Vein endothelial cell (primary cell): ENCODE measurements at places on chromosomes 4 and X. TPM values are rescaled to one million over a fixed set of nuclear protein-coding genes. Genes with fewer than 3 reads are reported as not detected.

Gene PLK4
- total RNA-seq, result 5.2 and 13.3 TPM in 2 replicates

Gene GPR50
- not detected in 2 replicates for total RNA-seq

Gene UGT2B15
- total RNA-seq, result not detected in 2 replicates

Gene DUSP21
- not detected in 2 replicates for total RNA-seq

Gene TMEM156
- total RNA-seq, result 2.3 and 3.3 TPM in 2 replicates

Gene EXOC1L
- total RNA-seq, result not detected in 2 replicates

Gene SCFD2
- total RNA-seq, result 19.6 and 25.1 TPM in 2 replicates

Gene FAM47E
- not detected in 2 replicates for total RNA-seq

Gene TRIM2
- total RNA-seq, result 9.5 and 18.0 TPM in 2 replicates

Gene CORIN
- 0.33 TPM in 1 of 2 replicates, not detected in the other for total RNA-seq

Gene DCAF12L2
- 0.33 TPM in 1 of 2 replicates, not detected in the other for total RNA-seq

Gene S100P
- not detected in 2 replicates for total RNA-seq

Gene CFAP47
- total RNA-seq, result under 0.01 TPM in 1 of 2 replicates, not detected in the other

Gene SPANXC
- total RNA-seq, result not detected in 2 replicates

Gene NEXMIF
- 0.10 TPM in 1 of 2 replicates, not detected in the other for total RNA-seq

Gene CXCL11
- total RNA-seq, result 3.9 and 5.2 TPM in 2 replicates

Gene ZCCHC13
- not detected in 2 replicates for total RNA-seq

Gene LRCH2
- total RNA-seq, result 4.9 and 5.0 TPM in 2 replicates

Gene YY2
- 0.65 and 1.5 TPM in 2 replicates for total RNA-seq

Gene GAB3
- total RNA-seq, result 9.4 and 18.0 TPM in 2 replicates

Gene ERAS
- total RNA-seq, result not detected in 2 replicates

Gene LAGE3
- 15.4 and 18.9 TPM in 2 replicates for total RNA-seq

Gene USP27X
- 2.9 and 3.9 TPM in 2 replicates for total RNA-seq

Gene P2RY8
- under 0.01 TPM in 1 of 2 replicates, not detected in the other for total RNA-seq

Gene ADGRG2
- not detected in 2 replicates for total RNA-seq

Gene TMSB15C
- total RNA-seq, result 5.0 and 5.9 TPM in 2 replicates

Gene TCEAL6
- not detected in 2 replicates for total RNA-seq

Gene DCLK2
- 2.9 and 4.6 TPM in 2 replicates for total RNA-seq

Gene IQCM
- not detected in 2 replicates for total RNA-seq

Gene HPGDS
- total RNA-seq, result not detected in 2 replicates

Gene RAB33B
- 24.6 and 35.3 TPM in 2 replicates for total RNA-seq

Gene HSFX2
- not detected in 2 replicates for total RNA-seq

Gene TEX13D
- not detected in 2 replicates for total RNA-seq

Gene CACNA1F
- total RNA-seq, result under 0.01 TPM in 1 of 2 replicates, not detected in the other
